ENCODE measurements at places on chromosomes 11 and 22.

- DNase-seq, result no peak
Observed at GRCh38 chr11:68776442-68777235, 25.3 kb upstream of the TESMIN start.

DNA sequence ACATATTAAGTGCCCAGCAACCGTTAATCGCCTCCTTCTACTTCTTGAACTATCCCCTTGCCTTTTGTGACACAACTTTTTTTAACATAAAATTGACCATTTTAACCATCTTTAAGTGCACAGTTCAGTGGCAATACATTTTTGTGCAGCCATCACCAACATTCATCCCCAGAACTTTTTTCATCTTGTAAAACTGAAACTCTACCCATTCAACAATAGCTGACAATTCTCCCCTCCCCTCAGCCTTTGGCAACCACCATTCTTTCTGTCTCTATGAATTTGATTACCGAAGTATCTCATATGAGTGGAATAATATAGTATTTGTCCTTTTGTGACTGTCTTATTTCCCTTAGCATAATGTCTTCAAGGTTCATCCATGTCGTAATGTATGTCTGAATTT, 66.0 kb downstream of the MICAL2 start:
- no peak for DNase-seq

- no peak for DNase-seq
Observed at GRCh38 chr11:61874377-61874809, 17.0 kb downstream of the FADS3 start.

DNA sequence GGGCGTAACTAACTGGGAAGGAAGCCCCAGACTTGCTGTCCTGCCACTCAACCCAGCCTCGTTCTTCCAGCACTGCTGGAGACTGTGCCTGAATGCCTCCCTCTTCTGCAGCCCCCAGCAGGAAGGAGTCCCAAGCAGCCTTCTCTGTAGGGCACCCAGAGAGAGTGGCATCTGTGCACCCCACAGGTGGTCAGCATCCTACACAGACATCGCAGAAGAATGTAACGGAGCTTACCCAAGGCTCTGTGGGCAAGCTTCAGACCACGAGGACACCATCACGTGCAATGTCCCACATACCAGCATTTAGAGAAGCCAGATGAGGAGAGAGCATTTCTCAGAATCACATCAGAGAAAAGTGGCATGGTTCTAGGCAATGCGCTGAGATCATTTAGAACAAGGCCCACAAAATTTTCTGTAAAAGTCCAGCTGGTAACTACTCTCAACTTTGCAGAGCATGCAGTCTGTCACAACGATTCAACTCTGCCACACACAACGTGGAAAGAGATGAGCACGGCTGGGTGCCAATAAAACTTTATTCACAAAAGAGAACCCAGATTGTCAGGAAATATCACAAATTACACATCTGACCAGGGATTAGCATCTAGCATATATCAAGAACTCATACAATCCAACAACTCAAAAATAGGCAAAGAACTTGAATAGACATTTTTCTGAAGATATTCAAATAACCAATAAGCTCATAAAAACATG, 33.4 kb downstream of the SHANK2 start:
- DNase-seq, result no peak

GRCh38 chr11:108680271-108680670, 15.4 kb downstream of the DDX10 start:
- DNase-seq, result no peak

DNA sequence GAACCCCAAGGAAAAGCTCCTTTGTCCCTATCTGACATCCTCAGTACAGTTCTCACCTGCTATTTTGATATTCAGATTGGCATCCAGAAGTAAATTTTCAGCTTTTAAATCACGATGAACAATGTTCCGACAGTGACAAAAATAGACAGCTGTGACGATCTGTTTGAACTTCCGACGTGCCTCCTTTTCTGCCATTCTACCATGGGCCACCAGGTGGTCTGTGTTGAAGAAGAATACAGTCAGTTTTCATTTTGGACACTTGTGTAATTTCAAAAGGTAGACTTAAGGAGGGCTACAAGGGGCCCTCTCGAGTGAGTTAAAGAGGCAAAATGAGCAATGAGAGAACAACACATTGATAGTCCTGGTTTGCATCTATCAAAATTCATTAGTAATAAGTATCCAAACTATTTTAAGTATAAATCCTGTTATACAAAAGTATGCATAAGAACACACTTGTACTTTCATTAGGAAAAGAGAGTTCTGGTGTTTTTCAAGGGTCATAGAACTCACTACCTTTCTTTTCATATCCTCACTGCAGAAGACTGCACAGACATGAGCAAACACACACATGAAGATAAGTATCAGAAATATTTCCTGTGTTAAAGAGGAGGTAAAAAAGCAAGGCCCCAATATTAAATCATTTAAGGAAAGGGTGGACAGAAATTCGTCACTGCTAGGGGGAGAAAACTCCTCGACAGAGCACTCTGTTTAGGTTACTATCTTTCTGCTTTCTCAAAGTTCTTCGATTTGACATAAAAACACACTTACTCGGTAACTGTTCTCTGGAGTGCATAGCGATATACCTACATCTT, 89.9 kb upstream of the APOA1 start:
- peak; percentile 20 for DNase-seq

GRCh38 chr11:67033661-67034166, 10.8 kb downstream of the SYT12 start:
- no peak for DNase-seq

DNA sequence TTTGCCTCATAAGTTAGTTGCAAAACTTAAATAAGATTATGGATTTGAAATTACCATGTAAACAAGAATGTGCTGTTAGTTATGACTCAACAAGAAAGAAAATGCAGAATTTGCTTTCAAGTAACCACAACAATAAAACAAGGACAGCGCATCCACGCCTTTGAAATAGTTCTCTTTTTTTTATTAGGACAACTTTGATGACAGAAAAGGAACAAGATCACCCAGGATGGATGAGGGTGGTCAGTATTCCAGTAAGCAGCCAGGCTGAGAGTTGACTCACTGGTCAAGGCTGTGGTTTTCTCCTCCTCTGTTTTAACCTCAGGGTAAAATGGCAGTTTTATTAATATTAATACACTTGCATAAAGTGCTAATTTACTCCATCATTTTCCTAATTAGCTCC, 544.4 kb downstream of the OPCML start:
- no peak for DNase-seq

DNA sequence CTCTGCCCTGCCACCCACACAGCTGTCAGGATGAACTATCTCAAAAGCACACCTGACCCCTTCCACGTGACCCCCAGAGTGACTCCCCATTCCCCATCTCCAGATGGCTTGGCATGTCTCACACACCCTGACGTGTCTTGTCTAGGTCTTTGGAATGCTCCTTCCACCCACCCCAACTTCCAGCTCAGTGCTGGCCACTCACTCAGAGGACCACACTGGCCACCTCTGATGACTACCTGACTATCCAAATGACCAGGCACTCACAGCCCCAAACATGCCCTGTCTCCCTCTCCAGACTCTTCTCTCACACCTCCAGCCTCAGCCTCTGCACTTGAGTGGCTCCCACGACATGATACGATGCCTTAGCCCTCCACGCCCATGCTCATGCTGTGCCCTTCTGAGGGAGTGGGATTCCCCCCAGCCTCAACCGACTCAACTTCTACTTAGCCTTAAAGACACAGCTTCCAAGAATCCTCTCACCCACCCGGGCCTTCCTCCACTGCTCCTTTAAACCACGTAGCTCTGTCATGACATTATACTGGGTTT, 259.4 kb downstream of the BUD13 start:
- DNase-seq, result no peak

DNA sequence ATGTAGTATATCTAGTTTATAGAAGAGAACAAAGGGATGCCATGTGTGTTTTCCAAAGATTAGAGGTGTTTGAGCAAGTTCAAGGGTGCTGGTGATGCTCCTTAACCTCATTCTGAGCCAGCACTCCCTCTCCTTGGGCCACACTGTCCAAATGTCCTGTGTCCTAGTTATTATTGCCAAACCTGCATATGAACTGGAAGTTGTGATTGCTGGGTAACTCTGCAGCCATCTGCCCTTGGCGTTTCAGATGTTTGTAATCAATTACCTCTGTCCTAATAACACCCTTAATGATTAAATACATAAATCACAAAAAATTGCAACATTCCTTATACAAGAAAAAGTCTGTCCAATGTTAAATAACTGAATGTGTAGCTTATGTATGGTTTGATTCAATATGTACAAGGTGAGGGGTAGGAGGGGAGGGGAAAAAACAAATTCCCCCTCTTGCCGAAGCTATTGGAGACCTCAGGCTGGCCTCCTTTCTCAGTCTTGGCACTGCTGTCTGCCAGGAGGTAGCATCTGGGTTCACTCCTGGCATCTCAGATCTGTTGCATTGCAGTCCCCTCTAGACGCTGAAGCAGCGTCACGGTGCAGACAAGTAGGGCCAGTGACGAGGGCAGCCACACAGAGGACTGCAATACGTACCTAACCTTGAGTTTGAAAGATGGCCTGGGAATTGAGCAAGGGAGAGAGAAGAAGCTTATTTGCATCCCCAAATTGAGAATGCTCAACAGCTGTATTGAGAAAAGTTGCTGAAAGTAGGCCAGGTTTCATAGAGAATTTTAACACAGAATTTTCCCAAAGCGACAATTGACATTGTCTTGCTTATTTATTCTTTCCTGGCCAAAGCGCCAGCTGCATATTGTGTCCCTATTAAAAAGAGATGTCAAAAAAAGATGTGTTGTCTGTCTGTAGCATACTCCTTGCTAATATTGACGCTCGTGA, 89.6 kb upstream of the ARHGAP32 start:
- DNase-seq, result no peak

DNA sequence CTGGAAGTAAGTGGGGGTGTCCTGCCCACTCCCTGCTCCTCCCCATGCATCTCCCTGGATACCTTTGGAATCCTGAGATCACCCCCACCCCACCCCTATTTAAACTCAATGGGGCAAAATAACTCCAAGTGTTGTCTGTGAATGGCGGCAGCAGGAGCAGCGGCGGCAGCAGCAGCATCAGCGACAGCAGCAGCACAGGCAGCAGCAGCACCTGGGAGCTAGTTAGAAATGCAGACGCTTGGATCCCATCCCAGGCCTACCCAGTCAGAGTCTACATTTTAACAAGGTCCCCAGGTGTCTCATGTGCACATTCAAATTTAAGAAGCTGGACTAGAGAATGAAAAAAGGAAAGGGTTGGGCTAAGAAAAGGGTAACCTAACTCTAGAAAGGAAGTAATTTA, 82.6 kb downstream of the SEZ6L start:
- no peak for DNase-seq

DNA sequence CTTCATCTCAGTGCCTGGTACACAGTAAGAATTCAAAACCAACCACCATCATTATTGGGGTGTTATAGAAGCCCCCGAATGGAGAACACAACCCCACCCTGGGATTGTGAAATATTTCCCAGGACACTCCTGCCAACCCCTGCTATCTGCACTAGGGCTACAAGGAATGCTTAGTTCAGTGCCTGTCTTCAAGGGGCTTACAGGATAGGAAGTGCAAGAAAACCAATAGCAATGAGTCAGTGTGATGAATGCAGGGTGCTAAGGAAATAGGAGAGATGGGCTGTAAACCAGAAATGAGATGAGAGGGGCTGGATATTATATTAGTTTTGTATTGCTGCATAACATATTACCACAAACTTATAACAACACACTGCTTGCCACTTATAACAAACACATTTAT, 965 bp upstream of the ASCC2 start:
- DNase-seq, result no peak

- no peak for DNase-seq
Observed at GRCh38 chr11:123694551-123694950, 40.1 kb upstream of the SCN3B start.

DNA sequence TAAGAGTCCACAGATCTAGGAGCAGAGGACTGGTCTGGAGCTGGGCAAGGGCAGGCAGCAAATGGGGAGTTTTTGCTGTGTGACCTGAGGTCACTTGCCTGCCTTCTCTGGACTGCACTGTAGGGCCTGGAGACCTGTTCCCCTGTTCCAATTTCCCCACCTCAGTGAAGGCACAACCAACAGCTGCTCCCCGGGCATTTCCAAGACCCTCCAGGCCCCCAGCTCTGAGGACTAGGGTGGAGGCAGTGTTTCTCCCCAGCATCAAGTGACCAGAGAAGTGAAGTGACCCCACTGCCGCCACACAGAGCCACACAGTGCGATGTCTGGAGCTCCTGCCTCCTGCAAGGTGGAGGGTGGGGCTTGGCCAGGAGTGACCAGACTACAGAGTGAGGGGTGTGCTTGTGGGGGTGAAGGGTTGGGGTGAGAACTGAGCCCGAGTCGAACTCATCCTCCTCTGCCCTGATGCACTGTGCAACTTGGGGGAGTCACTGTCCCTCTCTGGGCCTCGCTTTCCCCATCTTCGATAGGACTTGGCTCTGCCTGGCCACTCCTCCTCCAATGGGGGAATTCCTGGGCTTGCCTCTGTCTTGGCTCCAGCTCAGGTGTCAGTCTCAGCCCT, 21.6 kb downstream of the P2RY2 start:
- no peak for DNase-seq

GRCh38 chr22:39995393-39996252, 869 bp downstream of the FAM83F start:
- DNase-seq, result no peak

DNA sequence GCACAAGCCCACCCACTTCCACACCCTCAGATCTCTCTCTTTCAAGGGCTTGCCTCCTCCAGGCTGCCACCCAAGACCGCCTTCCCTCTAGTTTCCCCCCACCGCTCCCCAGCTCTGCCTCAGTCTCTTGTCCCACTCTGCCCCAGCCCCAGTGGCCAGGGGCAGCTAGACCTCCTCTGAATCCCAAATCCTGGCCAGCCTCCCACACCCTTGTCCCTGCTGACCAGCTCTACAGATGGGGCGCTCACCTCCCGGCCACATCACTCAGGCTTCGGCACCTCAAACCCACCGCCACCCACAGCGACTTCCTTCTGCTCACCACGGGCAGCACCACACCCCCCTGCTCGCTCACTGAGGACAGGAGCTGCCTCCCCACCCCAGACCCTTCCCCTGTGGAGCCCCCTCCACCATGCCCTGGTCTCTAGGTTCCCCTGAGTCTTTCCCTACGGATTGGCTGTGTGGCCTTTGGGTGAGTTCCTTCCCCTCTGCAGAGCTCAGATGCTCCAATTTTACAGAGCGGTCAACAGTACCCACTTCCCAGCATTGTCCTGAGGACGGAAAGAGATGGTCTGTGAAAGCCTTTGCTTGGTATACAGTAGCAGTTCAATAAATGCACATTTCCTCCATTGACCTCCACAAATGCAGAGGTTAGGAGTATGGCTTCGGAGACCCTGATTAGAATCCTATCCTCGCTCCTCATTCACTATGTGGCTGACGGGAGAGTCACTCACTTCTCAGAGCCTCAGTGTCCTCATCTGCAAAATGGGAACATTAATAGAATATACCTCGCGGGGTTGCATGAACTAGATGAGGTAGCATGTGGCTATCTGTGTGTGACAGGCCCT, 11.5 kb upstream of the SPI1 start:
- no peak for DNase-seq

- no peak for DNase-seq
Observed at GRCh38 chr11:2518111-2518982, 73.5 kb downstream of the KCNQ1 start.

- no peak for DNase-seq
Observed at GRCh38 chr11:13098063-13098462, 88.9 kb downstream of the RASSF10 start.

GRCh38 chr11:69750108-69750850, 24.9 kb downstream of the FGF4 start:
- DNase-seq, result no peak
